Fibroblast of skin of right biceps (primary cell): ENCODE measurements at places on chromosomes 2 and 18.
A peak's percentile ranks its signal among the peaks of the same experiment; 100 is the strongest.

GRCh38 chr2:69559442-69560146 lies 83.9 kb downstream of the AAK1 start:
- peak; percentile 61 for DNase-seq

GRCh38 chr2:236160366-236161081 lies 7.7 kb downstream of the GBX2 start:
- no peak for DNase-seq

- no peak for DNase-seq
Observed at GRCh38 chr2:151102226-151102625, 159.4 kb downstream of the RBM43 start.

DNA sequence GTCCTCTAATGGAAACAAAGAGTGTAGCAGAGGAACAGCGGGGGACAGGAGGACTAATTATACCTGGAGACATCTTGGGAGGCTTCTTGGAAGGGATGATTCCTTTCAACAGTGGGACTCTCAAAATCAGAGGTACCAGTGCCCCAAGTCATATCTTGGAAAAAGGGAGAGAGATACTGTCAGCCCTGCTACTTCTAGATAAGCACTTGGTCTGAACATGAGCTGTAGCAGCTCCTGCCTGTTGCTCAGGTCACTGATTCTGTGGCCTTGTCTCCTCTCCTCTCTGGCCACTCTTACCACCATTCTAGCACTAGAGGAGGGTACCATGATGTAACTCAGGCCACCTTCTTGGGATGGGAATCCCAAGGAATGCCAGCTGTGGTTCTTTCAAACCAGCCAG lies 54.5 kb downstream of the MFSD6 start:
- no peak for DNase-seq

DNA sequence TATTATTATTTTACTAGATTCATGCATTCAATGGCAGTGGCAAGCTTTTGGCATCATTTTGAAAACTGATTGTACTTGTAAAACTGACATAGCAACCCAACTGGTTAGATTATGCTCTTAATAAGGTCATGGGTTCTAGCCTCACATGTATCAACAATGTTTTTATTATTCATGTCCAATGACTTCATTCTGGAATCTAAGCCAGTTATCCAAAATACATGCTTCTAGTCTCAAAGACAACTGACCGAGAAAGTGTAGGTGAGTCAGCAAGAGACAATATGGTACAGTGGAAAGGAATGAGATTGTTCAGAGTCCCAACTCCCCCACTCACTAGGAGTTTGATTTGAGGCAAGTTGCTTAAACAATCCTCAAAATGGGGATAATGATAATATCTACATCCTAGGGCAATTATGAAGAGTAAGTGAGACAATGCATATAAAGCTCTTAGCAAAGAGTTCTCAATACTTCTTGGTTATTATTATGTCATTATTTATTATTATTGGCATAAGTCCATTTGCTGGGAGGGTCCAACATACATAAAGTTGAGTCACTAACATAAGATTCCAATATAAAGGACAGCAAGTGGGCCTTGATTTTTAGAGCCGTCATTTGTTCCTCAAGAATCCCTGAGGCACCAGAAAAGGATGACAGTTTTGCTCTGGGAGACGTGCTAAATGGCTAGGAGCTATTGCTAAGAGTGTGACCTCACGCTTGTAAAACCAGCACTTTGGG lies 99.4 kb downstream of the NEB start:
- DNase-seq: peak; percentile 22

DNA sequence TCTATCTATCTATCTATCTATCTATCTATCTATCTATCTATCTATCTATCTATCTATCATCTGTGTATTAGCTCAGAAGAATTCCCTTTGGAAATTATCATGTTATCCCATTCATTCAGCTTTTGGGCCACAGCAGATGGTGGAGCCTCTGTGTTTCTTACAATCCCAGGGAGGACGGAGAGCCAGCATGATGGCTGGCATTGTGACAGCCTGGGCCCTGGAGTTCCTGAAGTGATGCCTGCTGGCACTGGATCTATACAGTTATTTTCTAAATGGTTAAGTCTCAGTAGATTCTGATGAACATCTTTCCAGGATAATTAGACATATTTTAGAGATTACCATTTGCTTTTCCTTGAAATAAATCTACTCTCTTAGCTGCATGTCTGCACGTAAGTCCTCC lies 385.4 kb upstream of the NXPH2 start:
- DNase-seq: no peak

DNA sequence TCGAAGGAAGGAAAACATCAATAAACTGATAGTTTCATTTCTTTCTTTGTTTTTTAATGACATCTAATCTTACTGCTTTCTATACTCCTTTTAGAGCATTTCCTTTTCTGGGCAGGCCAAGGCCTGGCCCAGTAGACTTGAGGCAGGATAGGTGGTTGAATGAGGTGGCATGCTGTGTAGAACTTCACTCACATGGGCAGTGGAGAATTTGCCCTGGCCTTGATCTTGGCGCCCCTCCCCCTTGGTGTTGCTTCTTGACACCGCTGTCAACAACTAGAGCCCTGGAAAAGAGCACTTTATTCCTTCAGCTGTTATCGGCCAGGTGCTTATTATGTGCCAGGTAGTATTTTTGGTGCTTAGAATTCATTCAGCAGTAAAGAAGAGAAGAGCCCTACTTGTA lies 37.4 kb downstream of the XRCC5 start:
- DNase-seq: no peak

- DNase-seq: no peak
Observed at GRCh38 chr18:35138773-35139172, 97.6 kb downstream of the MAPRE2 start.

GRCh38 chr2:216131175-216131926 lies 22.2 kb downstream of the XRCC5 start:
- no peak for DNase-seq

GRCh38 chr2:44889096-44889495 lies 52.4 kb upstream of the SIX3 start:
- no peak for DNase-seq

DNA sequence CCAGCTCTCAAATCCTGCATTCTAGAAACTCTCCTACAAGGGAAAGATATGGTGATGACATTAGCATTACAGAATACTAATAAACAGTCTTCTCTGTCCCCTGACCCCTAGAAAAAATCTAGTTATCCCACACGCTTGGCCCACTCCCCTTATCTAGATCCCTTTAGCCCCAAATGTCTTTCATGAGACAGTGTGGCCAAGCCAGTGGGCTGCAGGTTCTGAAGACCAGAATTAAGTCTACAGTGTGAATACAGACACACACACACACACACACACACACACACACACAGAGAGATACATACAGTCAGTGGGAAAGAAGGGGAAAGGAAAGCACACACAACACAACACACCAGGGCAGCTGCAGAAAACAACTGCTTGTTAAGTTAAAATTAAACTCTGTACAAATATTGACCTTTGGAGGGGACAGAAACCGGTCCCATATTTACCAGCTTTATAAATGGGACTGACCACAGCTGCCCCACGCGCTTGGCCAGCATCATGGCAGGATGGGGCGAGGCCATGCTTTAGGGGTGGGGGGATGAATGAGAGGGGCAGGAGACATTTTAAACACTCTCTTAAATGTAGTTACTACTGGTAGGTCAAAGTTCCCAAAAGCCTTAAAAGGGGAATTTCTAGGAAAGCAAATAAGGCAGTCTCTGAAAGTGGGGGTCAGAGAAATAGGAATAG lies 49.1 kb downstream of the NHEJ1 start:
- no peak for DNase-seq

DNA sequence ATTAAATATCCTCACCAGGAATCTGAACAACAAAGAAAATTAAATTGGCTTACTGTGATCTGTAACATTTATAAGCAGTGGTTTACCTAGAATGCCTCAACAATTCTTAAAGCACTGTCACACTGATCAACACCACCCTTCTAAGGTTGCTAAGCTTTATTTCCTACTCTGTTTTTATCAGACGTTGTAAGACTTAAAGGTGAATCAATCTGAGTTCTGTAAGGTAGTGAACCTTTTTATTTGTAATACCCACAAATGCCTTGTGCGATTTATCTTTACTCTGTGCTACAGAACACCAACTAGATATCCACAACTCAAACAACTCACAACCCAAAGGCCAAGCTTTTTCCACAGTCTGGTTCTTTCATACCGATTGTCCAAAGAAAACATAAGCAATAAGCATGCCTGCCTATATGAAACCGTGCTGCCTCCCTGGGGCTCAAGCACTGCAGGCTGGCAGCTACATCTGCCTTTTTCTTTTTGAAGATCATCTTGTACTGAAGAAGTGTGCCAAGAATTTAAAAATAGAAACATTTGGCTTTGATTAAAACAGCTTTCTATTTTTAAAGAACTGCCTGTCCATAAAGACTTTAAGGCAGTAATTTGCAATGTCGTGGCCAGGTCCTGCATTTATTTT lies 490.7 kb downstream of the NUP35 start:
- peak; percentile 6 for DNase-seq

- peak; percentile 2 for DNase-seq
Observed at GRCh38 chr2:192546565-192546964, 351.8 kb upstream of the TMEFF2 start.
